ENCODE measurements at places on chromosomes 2 and 18.

DNA sequence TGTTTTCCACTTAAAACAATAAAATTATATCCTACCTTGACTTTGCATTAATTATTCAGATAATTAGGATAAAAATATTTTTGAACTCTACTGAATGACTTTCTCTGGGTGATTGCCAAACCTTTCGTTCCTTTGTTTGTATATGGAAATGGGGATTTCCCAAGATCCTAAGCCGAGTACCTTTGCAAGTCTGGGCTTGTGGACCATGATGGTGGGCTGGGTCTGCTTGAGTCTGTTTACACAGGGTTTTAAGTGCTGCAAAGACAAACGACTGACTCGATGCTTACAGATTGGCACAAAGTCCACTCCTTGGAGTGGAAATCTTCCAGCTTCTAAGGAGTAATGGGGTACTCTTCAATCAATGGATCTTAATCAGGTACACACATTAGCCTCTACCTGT is 659.5 kb downstream of the TSN start:
- DNase-seq, result no peak

DNA sequence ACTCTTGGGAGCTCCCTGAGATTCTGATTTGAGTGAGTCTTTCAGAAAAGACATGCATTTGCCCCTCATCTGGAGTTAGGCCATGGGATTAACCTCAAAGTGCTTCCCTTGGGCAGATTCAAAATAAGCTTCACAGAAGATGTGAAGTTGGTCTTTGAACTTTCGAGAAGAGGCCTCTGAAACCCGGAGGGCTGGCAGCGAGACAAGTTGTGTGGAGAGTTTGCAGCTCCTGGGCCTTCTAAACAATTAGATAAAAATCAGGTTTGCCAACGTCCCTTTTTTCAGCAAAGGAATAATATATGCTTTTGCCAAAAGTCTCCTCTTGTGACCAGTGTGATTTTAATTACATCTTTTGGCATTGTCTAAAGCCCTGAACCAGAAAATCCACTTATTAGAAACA is 489.7 kb downstream of the SOX11 start:
- no peak for DNase-seq

DNA sequence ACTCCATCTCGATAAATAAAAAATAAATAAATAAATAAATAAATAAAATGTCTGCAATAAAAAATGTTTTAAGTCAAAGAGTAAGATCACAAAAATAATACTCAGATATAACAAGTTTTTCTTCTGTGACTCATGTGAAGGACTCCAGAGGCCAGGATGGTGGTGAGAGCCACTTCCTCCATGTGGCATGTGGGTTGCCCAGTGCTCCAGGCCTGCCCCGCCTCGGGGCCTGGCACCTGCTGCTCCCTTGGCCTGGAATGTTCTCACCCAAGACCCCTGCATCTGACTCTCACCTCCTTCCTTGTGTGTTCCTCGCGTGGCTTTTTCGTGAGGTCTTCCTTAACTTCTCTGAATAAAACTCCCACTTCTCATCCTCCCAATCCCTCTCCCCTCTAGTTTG is 77.4 kb upstream of the LDLRAD4 start:
- DNase-seq, result no peak

DNA sequence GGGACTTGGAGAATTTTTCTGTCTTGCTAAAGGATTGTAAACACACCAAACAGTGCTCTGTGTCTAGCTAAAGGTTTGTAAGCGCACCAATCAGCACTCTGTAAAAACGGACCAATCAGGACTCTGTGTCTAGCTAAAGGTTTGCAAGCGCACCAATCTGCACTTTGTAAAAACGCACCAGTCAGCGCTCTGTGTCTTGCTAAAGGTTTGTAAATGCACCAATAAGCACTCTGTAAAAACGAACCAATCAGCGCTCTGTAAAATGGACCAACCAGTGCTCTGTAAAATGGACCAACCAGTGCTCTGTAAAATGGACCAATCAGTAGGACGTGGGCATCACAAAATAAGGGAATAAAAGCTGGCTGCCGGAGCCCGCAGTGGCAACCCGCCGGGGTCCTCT is 16.5 kb downstream of the ABI2 start:
- no peak for DNase-seq

- DNase-seq, result no peak
These were observed 20.4 kb upstream of the CD226 start for GRCh38 chr18:69968039-69968438.

DNA sequence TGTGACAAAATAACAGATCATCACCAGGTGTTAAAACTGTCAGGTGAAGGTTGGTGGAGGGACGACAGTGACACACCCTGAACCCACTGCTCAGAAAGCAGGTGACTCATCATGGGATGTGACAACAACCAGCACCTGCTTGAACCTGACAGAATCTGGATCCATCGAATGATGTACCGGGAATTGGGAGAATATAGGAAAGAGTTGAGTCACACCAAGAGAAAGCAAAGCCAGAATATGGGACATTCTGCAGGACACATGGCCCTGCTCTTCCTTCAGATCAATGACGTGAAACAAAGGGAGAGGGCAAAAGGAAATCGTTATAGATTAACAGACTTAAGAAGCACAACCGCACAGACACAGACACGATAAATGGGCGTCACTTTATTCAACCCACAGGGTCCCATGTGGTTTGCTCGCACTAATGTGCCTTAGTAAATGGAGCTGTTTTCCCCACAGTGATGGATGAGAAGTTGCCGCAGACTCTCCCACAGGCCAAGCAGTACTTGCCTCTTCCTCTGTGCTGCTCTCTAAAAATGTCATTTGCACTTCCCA is 100.1 kb downstream of the CRACDL start:
- DNase-seq, result no peak
